ENCODE measurements at places on chromosomes 6 and 20.

GRCh38 chr6:88666901-88667300, 296.5 kb downstream of the RNGTT start:
- no peak for DNase-seq

GRCh38 chr20:34781220-34781619, 44.2 kb downstream of the NCOA6 start:
- DNase-seq = no peak

- DNase-seq = peak; percentile 8
Observed at GRCh38 chr6:113190170-113190569, 667.0 kb upstream of the MARCKS start.

DNA sequence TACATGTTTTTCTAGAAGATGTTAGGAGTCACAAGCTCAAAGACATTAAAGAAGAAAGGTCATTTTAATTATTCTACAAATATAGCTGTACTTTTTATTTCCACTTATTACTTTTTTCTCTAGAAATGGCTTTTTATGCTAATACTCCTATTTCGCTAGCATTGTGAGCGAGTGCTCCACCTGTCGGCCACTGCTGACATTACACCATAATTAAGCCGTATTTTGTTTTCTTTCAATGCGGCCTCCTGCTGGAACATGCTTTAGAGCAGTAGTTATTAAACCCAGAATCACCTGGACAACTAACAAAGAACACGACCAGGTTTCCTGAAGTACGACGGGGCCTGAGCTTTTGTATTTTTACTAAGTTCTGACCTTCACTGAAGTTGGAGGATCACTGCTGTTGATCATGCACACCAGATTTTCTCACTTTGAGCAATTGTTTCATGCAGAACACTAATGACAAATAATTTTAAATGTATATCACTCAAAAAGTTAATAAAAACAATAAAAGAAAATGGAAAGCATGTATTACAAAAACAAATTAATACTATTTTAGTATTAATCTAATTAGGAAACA, 74.1 kb upstream of the PAK5 start:
- DNase-seq = peak; percentile 39

DNA sequence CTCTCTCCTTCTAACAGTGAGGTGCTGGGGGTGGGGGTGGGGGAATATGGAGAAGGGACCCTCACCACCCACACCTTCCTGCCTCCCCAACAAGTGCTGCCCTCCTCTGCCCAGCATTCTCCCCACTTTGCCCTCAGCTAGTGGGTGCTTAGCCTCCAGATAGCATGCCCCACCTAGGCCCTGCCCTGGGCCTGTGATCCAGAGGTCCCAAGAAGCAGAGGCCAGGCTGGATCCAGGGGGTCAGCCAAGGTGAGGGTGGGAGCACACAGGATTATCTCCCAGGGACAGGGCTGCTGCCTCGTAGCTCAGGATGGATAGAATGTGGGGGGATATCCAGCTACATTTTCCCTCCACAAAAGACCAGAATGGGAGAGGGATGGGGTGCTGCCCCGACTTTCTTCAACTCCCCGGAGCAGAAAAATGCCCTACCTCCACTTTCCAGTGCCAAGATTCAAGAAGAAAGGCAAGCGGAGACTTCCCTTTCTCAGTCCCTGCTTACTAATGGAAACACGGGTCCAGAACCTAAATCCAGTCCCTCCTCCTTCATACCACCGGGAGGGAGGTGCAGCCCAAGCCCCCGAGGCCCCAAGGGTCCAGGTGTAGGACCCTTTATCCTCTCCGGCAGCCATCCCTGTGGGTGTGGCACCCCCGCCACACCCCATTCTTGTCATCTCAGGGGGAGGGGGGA, 987 bp downstream of the ADISSP start:
- no peak for DNase-seq

DNA sequence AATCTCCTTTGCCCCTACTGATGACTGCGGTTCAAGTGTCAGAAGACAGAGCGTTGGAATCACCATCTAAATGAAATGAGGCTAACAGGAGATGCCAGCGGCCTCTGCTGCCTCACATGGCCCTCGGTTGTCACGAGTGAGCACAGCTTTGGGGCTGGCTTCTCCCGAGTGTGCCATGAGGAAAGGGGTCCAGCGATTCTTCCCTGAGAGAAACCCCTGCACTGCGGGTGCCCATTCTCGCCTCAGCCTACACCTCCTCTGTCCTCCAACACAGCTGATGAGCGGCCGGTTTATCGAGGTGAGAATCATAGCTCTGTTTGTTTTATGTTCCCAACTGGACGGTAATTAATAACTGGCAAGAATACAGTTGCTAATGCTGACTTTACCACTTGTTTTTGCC, 144.7 kb upstream of the RPS6KA2 start:
- DNase-seq = no peak

DNA sequence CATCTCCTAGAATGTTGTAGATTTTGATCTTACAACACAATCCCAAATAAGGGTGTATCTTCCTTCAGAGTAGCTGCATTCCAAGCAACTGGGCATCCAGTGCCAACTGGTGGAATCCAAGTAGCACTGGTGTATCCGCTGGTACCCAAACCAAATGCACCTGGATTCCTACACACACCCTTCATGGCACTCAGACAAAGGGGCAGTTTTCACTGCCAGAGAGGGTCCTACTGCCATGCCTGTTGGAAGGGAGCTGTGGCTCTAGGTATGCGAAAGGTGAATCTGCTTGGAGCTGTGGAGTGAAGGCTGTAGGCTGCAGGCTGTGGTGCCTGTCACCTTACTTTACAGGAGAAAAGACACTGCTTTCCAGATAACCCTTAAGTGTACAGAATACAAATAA, 17.0 kb upstream of the CLDN20 start:
- no peak for DNase-seq

DNA sequence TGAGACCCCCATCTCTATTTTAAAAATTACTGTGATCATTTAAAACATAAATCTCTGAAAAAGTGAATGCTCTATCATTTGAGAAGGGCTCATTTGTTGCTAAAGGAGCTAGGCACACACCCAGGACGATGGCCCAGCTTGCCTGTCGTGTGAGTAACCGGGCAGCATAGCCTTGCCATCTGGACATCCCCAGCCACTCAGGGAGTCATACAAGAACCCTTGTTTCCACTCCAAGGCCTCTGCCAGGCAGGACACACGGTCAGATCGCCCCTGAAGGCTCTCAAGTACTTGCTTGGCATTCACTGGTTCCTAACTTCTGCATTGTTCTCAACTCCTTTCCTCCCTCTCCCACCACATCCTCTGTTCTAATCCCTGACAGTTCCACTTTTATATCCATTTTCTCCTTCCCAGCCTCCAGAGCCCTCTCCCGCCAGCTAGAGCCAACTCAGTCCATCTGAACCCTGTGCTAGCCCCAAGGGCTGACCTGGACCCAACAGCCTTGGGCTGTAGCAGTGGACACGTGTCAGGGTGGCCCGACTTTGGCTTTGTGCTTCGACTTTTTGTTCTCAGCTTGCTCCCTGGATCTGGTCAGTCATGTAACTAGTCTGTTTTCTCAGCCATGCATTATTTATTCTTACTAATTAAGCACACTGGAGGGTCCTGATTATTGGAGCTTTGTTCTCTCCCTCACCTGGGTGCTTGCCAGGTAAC, 15.7 kb upstream of the EZR start:
- DNase-seq = no peak

DNA sequence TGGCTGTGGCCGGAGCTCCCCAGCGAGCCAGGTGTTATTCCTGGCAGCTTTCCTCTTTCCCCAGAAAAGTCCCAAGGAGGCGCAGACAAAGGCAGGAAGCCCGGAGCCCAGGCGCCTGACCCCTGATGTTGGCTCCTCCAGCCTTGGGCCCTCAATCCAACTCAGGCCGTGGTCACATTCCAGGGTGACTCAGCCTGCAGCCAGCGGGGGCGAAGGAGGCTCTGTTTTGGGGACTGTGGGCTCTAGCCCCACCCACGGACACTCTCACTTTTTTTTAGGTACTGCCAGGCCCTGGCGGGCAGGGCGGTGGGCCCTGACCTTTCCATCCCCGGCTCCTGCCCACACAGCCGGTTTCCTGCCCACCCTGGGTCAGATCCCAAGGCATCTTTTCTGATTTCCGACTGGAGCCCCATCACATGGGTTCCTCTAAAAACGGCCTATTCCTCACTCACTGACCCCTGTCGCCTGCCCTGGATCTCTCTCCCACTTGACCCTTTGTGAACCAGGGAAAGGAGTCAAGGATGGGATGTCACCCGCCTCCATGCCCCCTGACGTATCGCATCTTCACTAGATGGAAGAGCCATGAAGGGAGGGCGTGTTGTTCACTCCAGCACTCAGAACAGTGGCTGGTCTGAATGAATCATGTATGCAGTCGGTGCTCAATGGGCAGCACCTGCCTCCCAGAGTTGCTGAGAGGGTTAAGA, 5.5 kb downstream of the PTGIS start:
- DNase-seq = peak; percentile 78

- DNase-seq = no peak
Observed at GRCh38 chr6:711925-712324, 19.0 kb upstream of the EXOC2 start.

- peak; percentile 65 for DNase-seq
Observed at GRCh38 chr6:111551521-111552231, 54.0 kb downstream of the TRAF3IP2 start.

DNA sequence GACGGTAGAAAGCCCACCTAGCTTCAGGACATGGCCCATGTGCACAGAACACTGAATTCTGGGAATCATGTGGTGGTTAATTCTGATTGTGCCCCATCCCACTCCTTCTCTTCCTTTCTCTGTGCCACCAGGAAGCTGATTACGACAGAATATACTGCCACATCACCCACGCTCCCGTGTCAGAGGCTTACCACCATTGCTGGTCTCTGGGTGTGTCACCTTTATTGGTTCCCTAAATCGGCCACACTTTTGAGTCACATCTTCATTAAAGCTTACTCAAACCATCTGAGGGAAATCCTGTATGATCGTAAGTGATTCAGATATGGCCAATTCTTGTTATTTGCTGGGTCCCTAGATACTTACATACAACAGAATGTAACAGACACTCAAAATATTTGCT, 3.1 kb downstream of the TRMT6 start:
- DNase-seq = peak; percentile 29

- DNase-seq = peak; percentile 29
Observed at GRCh38 chr6:106568530-106568929, 60.8 kb downstream of the RTN4IP1 start.

- DNase-seq = no peak
Observed at GRCh38 chr6:73985891-73986290, 289.9 kb downstream of the CD109 start.

- DNase-seq = peak; percentile 34
Observed at GRCh38 chr6:95093154-95093553, 484.2 kb upstream of the MANEA start.

- no peak for DNase-seq
Observed at GRCh38 chr6:65719101-65719500, 12.1 kb upstream of the EYS start.

DNA sequence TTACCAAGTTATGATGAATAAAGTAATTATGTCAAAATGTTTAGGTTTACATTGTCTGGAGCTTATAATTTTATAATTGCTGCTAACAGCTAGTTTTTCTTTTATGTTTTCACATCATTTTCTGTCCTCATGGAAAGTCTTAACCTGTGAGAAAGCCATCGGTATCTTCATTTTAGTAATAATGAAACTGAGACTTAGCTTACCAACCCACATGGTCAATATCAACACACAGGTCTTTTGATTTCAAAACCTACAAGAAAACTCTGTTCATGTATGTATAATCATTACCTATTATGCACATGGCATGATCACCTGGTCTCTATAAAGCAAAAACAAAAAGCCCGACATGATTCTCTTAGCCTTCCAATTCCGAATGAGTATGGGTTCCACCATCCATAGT, 61.9 kb downstream of the KCNQ5 start:
- no peak for DNase-seq

DNA sequence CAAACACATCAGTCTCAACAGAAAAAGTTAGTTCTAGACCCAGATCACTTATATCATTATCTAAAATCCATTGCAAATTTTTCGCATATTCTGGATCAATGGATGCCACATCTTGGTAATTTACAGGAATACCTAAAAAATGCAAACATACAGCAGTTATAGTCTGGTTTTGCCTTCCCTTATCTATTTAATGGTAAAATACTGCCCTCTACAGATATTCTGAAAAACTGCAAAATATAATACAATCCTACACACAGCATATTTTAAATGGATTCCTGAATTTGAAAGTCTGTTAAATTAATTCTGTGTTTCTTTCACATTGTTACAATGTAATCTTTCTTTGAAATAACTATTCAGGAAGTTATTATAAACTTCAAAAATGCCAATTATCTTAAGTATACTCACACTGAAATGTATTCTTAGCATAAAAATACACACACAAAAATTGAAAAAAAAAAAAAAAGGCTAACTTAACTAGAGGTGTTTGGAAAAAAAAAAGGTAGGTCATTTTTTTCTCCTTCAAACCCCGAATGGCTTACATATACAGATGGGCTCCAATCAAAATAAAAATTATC, 88.4 kb downstream of the HACE1 start:
- DNase-seq = peak; percentile 44

GRCh38 chr6:150169609-150170008, 26.8 kb downstream of the PPP1R14C start:
- DNase-seq = peak; percentile 59

GRCh38 chr6:157556671-157557430, 175.9 kb downstream of the ZDHHC14 start:
- no peak for DNase-seq

GRCh38 chr6:132929141-132929540, 114.8 kb downstream of the RPS12 start:
- no peak for DNase-seq

DNA sequence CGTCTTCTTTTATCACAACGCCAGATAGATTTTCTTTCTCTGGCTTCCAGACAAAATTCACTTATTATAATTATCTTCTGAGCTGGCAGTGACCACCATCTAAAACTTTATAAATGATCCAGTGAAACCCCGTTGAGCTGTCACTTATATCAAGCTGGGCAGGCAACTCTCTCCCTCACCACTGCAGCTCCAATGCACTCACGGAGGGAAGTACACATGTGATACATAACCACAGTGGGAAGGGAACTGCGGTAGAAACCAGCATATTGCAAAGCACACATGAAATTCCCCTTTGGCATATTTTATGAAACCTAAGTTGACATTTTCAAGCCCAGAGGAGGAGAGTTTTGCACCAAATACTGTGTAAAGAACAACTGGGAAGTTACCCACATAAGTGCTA, 536.9 kb downstream of the HACE1 start:
- no peak for DNase-seq

DNA sequence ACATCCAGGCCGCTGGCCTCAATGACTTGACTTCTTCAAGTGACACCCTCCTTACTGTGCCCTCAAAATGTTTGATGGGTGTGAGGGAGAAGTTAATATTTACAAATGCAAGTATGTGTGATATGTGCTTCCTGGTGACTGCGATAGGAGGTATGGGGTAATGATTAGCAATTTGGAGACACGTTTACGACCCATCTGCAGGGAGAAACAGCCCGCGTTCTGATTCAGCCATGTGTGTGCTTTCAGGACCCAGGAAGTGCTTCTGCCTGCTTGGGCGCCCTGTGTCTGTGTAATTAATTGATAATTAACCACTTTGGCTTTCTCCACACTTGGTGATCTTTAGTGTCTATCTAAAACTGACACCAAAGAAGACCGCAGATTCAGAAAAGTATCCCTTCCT, 25.0 kb downstream of the SIRPA start:
- DNase-seq = no peak

Measured in iris pigment epithelial cell (primary cell).